ENCODE measurements at places on chromosomes 13 and 19.

- H3K27me3 ChIP-seq: peaks cover 8% of the 10 kb centered on the region
- no peaks in the 10 kb centered on the region for H3K36me3 ChIP-seq
- no peaks in the 10 kb centered on the region for H3K4me1 ChIP-seq
- DNase-seq: no peak
- H3K4me3 ChIP-seq: no peak overlapping the region
Observed at GRCh38 chr13:111947026-111947810, 119.7 kb upstream of the SOX1 start.

DNA sequence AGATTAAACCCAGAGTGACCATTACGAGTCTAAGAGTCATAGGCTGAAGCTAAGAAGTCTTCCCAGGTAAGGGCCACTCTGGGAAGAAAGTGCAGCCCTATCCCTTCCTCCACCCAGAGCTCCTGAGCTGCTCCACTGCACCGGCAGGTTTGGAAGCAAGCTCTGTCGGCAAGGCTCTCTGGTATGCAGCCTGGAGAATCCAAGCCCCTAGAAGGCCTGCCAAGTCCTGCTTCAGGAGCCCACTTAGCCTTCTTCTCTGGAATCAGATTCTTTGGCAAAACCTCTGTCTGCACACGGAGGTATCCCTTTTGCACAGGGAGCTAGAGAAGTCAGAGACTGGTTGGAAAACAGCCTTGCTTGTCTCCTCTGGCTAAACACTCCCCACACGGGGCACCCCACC is 58.5 kb downstream of the CEBPG start:
- H3K36me3 ChIP-seq: no peaks in the 10 kb centered on the region
- H3K4me3 ChIP-seq: no peak overlapping the region
- H3K27me3 ChIP-seq: no peaks in the 10 kb centered on the region
- no peak overlapping the region for H3K27ac ChIP-seq
- no peak for DNase-seq

- peak overlapping the region; percentile 95 for H3K4me3 ChIP-seq
- H3K27me3 ChIP-seq: no peaks in the 10 kb centered on the region
- H3K36me3 ChIP-seq: peaks cover 42% of the 10 kb centered on the region
- peaks cover 48% of the 10 kb centered on the region for H3K4me1 ChIP-seq
- H3K27ac ChIP-seq: peak overlapping the region; percentile 97
Observed at GRCh38 chr19:39971380-39972035, 543 bp downstream of the PSMC4 start.

GRCh38 chr19:30402436-30403202 is 30.4 kb downstream of the ZNF536 start:
- DNase-seq: no peak
- no peaks in the 10 kb centered on the region for H3K36me3 ChIP-seq
- peaks cover 3% of the 10 kb centered on the region for H3K27me3 ChIP-seq

- no peaks in the 10 kb centered on the region for H3K4me1 ChIP-seq
- no peaks in the 10 kb centered on the region for H3K36me3 ChIP-seq
- H3K27me3 ChIP-seq: peaks cover 8% of the 10 kb centered on the region
- H3K4me3 ChIP-seq: no peak overlapping the region
Observed at GRCh38 chr13:111946214-111946613, 120.7 kb upstream of the SOX1 start.

DNA sequence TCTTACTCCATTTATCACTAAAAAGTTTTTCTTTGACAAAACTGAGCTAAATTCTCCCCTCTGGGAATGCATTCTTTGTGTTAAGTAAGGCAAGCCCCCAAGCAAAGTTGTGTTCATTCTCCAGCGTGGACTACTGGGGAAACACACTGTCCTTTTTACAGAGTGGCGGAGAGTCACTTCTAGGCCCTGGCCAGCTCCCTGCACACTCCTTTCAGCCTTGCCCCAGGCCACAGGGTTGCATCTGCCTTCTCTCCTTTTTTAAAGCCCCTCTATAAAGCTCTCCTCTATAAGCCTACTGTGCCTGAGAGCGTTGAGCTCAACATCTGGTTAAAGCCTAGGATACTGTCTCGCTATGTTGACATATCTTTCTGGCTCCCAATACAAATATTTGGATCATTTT is 803.4 kb downstream of the PCDH17 start:
- no peaks in the 10 kb centered on the region for H3K4me1 ChIP-seq
- no peak overlapping the region for H3K27ac ChIP-seq
- no peaks in the 10 kb centered on the region for H3K36me3 ChIP-seq
- no peaks in the 10 kb centered on the region for H3K27me3 ChIP-seq
- no peak overlapping the region for H3K4me3 ChIP-seq

DNA sequence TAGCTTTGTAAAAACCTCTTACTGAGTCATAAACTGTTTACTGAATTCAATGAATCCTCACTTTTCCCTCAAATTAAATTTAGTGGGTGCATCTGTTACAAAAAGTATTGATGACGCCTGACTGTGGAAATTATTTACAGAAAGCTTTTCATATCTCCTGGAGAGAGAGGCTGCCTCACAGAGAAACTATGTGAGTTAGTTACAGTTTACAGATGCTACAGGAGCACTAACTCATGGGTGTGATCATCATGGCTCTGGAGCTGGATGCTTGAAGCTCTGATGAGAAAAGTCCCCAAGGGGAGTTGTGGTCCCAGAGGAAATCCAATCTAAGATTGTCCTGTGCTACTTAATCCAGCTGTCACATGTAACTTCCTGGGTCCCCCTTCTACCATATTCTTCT is 590.8 kb downstream of the LMO7 start:
- no peaks in the 10 kb centered on the region for H3K4me1 ChIP-seq
- no peak overlapping the region for H3K4me3 ChIP-seq
- no peaks in the 10 kb centered on the region for H3K36me3 ChIP-seq
- DNase-seq: no peak

DNA sequence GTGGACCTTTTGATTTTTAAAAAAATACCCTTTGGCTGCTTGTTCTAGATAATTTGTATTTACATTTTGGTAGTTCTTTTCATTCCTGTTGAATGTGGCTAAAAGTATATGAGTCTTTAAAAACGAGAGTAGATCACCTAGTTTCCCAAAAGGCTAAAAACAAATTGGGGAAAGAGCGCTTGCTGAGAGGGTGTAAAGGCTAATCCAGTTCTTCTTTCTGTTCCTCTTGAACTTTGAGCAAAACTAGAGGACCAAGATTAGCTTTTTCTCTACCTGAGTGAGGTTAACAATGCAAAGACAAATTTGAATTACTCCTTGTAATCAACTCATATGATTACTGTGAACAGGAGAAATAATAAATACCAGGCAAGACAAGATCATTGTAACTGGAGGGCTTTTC is 2513.2 kb downstream of the PCDH9 start:
- no peak for DNase-seq
- H3K36me3 ChIP-seq: no peaks in the 10 kb centered on the region
- H3K27ac ChIP-seq: no peak overlapping the region
- no peaks in the 10 kb centered on the region for H3K27me3 ChIP-seq
- H3K4me1 ChIP-seq: no peaks in the 10 kb centered on the region
- H3K4me3 ChIP-seq: no peak overlapping the region

DNA sequence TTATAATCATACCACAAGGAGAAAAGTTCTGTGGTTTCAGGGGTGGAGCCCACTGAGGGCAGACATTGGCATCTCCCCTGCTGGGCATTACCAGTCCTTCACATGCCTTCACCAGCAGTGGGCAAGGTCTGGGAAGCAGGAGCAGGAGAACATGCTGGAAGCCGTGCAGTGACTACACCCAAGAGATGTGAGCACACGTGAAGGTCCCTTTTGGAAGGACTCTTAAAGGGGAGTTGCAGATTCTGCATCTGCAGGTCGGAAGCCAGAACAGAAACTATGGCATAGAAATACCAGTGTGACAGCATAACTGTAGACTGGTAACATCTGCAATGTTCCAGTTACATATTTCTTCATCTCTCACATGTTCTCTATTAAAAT is 26.9 kb upstream of the KL start:
- DNase-seq: no peak
- H3K4me1 ChIP-seq: peaks cover 5% of the 10 kb centered on the region
- peaks cover 10% of the 10 kb centered on the region for H3K27me3 ChIP-seq
- H3K27ac ChIP-seq: no peak overlapping the region
- H3K36me3 ChIP-seq: no peaks in the 10 kb centered on the region

GRCh38 chr13:66344805-66345517 is 885.2 kb downstream of the PCDH9 start:
- H3K36me3 ChIP-seq: no peaks in the 10 kb centered on the region
- no peaks in the 10 kb centered on the region for H3K27me3 ChIP-seq
- no peak overlapping the region for H3K4me3 ChIP-seq
- H3K27ac ChIP-seq: no peak overlapping the region
- DNase-seq: no peak
- no peaks in the 10 kb centered on the region for H3K4me1 ChIP-seq

DNA sequence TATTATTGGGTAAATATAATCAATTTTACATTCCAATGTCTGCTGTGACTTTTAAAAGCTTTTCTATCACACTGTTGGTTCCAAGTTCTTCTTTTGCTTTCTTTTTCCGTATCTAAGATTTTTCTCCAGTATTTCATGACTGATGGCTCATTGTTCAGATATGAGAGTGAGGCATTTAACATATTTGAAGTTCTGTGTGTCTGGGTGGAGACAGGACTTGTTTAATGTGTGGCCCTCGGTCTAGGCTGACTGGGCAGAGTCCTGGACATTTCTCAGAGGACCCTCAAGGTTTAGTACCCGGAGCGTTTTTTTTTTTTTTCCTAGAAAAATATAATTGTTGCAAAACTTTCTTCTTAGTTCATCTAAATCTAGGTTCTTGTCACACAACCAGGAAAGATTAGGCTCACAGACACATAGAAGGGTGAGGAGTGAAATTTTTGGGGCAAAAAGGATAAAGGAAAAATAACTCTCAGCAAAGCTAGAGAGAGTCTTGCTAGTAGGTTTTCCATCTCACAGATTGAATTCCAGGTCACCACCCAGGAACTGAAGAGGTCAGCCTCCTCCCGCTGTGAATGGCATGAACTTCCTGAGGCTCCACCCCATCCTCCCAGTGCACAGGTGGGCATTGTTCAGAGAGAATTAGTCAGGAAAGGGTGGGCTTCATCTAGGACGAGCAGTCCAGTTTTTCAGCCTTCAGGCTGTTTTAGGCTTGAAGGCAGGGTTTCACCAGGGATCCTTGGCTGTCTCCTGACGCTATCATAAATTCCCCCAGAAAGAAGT is 1002.4 kb upstream of the PCDH9 start:
- no peaks in the 10 kb centered on the region for H3K36me3 ChIP-seq
- no peaks in the 10 kb centered on the region for H3K27me3 ChIP-seq
- DNase-seq: no peak
- H3K4me1 ChIP-seq: no peaks in the 10 kb centered on the region

DNA sequence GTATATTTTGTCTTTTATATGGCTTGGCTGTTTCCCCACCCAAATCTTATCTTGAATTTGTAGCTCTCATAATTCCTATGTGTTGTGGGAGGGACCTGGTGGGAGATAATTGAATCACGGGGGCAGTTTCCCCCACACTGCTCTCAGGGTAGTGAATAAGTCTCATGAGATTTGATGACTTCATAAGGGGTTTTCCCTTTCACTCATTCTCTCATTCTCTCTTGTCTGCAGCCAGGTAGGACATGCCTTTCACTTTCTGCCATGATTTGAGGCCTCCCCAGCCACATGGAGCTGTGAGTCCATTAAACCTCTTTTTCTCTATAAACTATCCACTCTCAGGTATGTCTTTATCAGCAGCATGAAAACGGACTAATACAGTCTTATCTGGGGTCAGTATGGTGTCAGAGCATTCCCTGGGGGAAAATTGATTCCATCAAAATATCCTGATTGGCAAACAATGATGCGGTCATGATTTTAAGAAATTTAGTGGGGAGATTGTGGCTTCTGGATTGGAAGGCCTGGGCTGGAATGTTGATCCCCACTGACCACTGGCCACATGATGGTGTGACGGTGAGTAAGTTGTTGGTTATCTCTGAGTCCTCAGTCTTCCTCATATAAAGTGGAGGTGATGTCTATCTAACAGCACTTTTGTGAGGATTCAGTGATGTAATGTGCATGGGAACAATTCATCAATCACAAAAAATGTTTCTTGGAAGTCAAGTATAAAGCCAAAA is 27.5 kb upstream of the ANKRD10 start:
- H3K4me3 ChIP-seq: no peak overlapping the region
- DNase-seq: peak; percentile 58
- H3K4me1 ChIP-seq: peaks cover 24% of the 10 kb centered on the region
- H3K27ac ChIP-seq: peak overlapping the region; percentile 19
- H3K36me3 ChIP-seq: peaks cover 2% of the 10 kb centered on the region

GRCh38 chr13:72313546-72313945 is 413.9 kb downstream of the MZT1 start:
- no peaks in the 10 kb centered on the region for H3K36me3 ChIP-seq
- no peaks in the 10 kb centered on the region for H3K27me3 ChIP-seq
- H3K4me1 ChIP-seq: no peaks in the 10 kb centered on the region
- no peak for DNase-seq
- no peak overlapping the region for H3K27ac ChIP-seq

GRCh38 chr19:16381756-16382401 is 57.3 kb downstream of the KLF2 start:
- no peak for DNase-seq
- no peak overlapping the region for H3K4me3 ChIP-seq
- peaks cover 56% of the 10 kb centered on the region for H3K4me1 ChIP-seq
- H3K36me3 ChIP-seq: peaks cover 18% of the 10 kb centered on the region
- no peak overlapping the region for H3K27ac ChIP-seq
- no peaks in the 10 kb centered on the region for H3K27me3 ChIP-seq

GRCh38 chr13:98563071-98563470 is 13.8 kb downstream of the STK24 start:
- H3K27ac ChIP-seq: peak overlapping the region; percentile 78
- H3K36me3 ChIP-seq: peaks cover 8% of the 10 kb centered on the region
- peaks cover 88% of the 10 kb centered on the region for H3K4me1 ChIP-seq
- H3K27me3 ChIP-seq: no peaks in the 10 kb centered on the region

- no peak overlapping the region for H3K4me3 ChIP-seq
- no peak overlapping the region for H3K27ac ChIP-seq
- DNase-seq: no peak
- H3K4me1 ChIP-seq: no peaks in the 10 kb centered on the region
Observed at GRCh38 chr13:84049443-84050219, 167.4 kb upstream of the SLITRK1 start.
